ENCODE measurements at places on chromosomes 3 and 15. TPM values are rescaled to one million over a fixed set of nuclear protein-coding genes. Genes with fewer than 3 reads are reported as not detected.

DNA sequence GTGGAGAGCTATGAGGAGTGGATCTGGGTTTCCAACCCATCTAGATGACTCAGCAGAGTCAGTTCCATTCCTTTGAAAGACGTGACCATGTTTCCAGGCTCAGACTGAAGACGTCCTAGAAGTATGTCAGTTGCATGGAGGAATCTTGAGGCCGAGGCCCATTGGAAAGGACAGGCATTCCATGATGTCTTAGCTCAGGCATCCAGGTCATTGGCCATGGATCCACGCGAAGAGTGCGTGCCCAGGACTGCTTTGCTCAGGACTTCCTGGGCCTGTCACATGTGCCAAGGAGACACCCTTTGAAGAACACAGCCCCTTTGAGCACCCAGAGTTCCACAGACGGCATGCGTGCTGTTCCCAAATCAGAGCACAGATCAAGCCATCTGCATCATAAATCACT, 92.3 kb upstream of the ADAMTS17 start:
- DNase-seq: no peak

ABI3BP gene
- total RNA-seq: 37.1 TPM

GRCh38 chr3:144084929-144085328, 113.3 kb downstream of the DIPK2A start:
- DNase-seq: no peak

ZIC4 gene
- total RNA-seq: not detected

DNA sequence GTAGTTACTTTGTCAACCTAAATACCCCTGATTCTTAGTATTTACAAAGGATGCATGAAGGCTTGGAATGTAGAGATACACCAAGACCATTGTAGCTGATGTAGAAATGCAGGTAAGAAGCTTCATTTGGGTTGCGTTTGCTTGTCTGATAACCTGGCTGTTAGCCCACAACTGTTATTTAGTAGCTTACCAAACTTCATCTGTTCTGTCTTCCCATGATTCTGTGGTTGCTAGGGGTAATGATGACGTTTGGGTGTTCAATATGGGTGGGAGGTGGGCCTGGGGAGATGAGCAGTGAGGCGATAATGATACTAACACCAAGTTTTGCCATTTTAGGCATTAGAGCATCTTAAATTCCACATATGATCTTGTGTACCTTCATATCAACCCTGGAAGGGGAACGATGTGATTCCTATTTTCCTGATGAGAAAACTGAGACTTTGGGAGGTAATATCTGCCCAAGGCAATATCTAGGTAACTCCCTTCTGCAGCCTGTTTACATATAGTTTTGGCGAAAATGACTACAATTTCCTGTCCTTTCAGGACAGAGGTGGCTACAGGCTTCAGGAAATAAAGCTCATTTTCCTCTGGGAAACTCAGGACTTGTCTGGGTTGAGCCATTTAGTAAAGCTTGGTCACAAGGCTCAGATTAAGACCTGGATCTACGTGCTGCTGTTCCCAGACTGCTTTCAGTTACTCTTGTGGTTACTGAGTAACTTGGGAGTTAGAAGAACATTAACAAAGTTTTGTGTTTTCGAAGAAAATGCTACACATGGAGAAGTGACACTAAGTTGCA, 26.8 kb downstream of the FNDC3B start:
- DNase-seq: no peak

DNA sequence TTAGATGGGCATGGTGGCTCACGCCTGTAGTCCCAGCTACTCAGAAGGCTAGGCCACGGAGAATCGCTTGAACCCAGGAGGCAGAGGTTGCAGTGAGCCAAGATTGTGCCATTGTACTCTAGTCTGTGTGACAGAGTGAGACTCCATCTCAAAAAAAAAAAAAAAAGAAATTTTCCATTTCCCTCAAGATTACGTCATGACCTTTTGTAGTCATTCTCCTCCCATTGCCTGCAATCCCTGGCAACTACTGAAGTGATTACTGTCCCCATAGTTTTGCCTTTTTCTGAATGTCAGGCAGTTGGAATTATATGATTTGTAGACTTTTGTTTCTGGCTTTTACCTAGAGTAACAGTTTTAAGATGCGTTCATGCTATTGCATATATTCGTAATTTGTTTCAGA, 28.0 kb downstream of the WDR76 start:
- no peak for DNase-seq

GRCh38 chr3:33789183-33789954, 9.1 kb upstream of the PDCD6IP start:
- DNase-seq: no peak

APBA2 gene
- total RNA-seq: 2.2 TPM

ACTRT3 gene
- 3.7 TPM for total RNA-seq
